Aorta (tissue), 5 donors: ENCODE measurements at places on chromosomes 6 and 20. TPM values are rescaled to one million over a fixed set of nuclear protein-coding genes. Genes with fewer than 3 reads are reported as not detected.

Gene MYCT1
- polyA plus RNA-seq = 2.0 TPM

Gene SOBP
- polyA plus RNA-seq = 8.2 TPM

Gene EEF1A1
- 9,464 TPM for polyA plus RNA-seq

Gene PRL
- polyA plus RNA-seq = not detected

Gene RAD21L1
- not detected for polyA plus RNA-seq

Gene TINAG
- 0.38 TPM for polyA plus RNA-seq

Gene CRISP2
- not detected for polyA plus RNA-seq

Gene OCSTAMP
- not detected for polyA plus RNA-seq

Gene LTB
- polyA plus RNA-seq = 2.5 TPM

DNA sequence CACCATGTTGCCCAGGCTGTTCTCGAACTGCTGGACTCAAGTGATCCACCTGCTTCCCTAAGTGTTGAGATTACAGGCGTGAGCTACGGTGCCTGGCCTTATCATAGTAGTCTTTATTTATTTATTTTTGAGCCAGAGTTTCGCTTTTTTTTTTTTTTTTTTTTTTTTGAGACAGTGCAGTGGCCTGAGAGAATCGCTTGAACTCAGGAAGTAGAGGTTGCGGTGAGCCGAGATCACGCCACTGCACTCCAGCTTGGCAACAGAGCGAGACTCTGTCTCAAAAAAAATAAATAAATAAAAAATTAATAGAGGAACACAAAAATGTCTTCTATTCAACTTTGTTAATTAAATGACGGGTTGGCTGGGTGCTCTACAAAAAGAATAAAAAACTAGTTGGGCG is 12.9 kb downstream of the MAPRE1 start:
- DNase-seq = no peak
- no peaks in the 10 kb centered on the region for H3K4me1 ChIP-seq
- no peak overlapping the region for H3K27ac ChIP-seq
- H3K36me3 ChIP-seq = peaks cover 5% of the 10 kb centered on the region

DNA sequence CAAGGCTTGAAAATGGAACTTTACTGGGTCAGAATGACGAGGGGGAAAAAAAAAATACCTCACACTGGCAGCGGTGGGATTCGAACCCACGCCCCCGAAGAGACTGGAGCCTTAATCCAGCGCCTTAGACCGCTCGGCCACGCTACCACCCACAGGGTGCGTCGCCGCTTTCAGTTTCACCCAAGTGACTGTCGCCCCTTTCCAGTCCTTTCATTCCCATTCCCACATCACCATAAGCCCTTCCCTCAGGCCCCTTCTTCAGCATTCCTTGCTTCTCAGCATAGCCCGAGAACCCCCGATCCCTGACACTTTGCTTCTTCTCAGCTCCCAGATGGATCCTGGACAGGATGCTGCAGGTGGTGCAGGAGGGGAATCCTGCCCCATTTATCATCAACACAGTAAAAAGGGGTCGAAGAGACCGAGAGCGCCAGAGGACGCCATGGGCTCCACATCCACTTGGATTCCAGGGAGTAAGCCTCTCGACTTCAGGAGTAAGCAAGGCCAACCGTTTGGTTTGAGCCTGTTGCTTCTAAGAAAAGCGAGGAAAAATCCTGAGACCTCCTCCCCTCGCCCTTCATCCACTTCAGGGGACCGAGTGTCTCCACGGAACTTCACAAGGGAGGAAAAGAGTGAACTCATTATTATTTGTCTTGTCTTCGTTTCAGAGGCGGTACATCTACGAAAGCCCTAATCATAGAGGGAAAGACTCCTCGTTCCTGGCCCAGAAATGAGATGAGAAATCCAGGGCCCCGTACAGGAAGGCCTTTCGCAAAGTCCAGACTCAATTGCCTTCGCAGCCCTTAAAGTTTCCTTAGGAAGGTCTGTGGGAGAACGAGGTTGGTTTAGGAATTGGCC is 20.0 kb upstream of the TRIM27 start:
- DNase-seq = peak; percentile 91
- peak overlapping the region; percentile 61 for H3K4me3 ChIP-seq
- no peaks in the 10 kb centered on the region for H3K36me3 ChIP-seq
- H3K27me3 ChIP-seq = no peaks in the 10 kb centered on the region
- H3K4me1 ChIP-seq = no peaks in the 10 kb centered on the region
- H3K27ac ChIP-seq = peak overlapping the region; percentile 84

GRCh38 chr20:18705490-18705889 is 108.1 kb upstream of the SCP2D1 start:
- H3K4me3 ChIP-seq = no peak overlapping the region
- no peak overlapping the region for H3K27ac ChIP-seq
- no peaks in the 10 kb centered on the region for H3K27me3 ChIP-seq
- DNase-seq = no peak
- H3K36me3 ChIP-seq = no peaks in the 10 kb centered on the region
- no peaks in the 10 kb centered on the region for H3K4me1 ChIP-seq

- H3K27ac ChIP-seq = no peak overlapping the region
- H3K27me3 ChIP-seq = no peaks in the 10 kb centered on the region
- no peak overlapping the region for H3K4me3 ChIP-seq
- H3K4me1 ChIP-seq = no peaks in the 10 kb centered on the region
Measured at GRCh38 chr6:113339209-113339608, 517.9 kb upstream of the MARCKS start.

DNA sequence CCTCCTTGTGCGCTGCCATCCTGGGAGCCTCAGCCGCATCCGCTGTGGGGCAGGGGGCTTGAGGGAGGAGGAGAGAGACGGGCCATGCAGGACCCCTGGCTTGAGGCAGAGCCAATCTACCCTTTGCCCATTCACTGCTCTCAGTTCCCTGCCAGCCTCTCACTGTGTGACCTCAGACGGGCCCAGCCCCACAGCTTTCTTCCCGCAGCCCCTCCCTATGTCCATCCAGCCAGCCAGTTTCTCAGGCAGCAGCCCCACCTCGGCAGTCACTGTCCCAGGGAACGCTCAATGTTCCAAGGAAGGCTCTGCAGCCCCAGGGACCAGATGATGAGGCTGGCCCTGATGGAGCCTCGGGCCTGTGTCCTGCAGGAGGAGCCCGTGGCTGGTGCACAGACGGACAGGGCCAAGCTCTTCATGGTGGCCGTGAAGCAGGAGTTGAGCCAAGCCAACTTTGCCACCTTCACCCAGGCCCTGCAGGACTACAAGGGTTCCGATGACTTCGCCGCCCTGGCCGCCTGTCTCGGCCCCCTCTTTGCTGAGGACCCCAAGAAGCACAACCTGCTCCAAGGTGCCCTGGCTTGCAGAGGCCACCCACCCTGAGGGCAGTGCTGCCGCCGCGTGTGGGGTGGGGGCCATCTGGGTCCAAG is 3.9 kb upstream of the TNFRSF6B start:
- no peak overlapping the region for H3K27ac ChIP-seq
- H3K4me3 ChIP-seq = no peak overlapping the region
- no peaks in the 10 kb centered on the region for H3K4me1 ChIP-seq
- no peaks in the 10 kb centered on the region for H3K36me3 ChIP-seq
- no peaks in the 10 kb centered on the region for H3K27me3 ChIP-seq
- DNase-seq = peak; percentile 60

DNA sequence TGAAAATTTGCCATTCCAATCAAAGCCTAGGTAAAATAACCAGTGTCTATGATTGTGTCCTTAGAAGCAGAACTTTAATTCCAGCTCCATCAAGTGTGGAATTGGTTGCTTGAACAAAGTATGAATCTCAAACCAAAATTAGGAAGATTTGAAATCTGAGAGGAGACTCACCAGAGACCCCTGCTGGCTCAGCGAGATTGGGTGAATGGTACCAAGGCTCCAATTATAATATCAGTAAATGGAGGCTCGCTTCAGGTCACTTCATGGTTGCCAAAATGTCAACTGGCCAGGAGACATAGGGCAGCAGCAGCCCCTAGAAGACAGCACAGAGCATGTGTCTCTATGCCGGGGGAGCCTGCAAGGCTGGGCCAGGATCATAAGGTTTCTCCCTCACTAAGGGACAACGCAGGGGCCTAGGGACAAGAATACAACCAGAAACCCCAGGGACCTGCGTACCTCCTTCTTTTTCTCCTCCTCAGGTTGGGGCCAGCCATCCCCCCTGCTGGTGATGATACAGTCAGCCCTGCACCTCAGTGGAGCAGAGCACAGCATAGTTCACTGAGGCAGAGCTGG is 14.0 kb downstream of the RBL1 start:
- H3K36me3 ChIP-seq = no peaks in the 10 kb centered on the region
- H3K27me3 ChIP-seq = no peaks in the 10 kb centered on the region
- H3K4me3 ChIP-seq = no peak overlapping the region
- no peaks in the 10 kb centered on the region for H3K4me1 ChIP-seq

- H3K36me3 ChIP-seq = no peaks in the 10 kb centered on the region
- peak within 1 kb of the TSS; percentile 7 for H3K27ac ChIP-seq
- H3K4me3 ChIP-seq = peak within 1 kb of the TSS; percentile 81
- no peaks in the 10 kb centered on the region for H3K4me1 ChIP-seq
Measured at GRCh38 chr20:2692036-2692885, at the start of gene EBF4. Gene EBF4 (plus strand): TSS chr20:2692780. CDS start chr20:2693646, 866 bp downstream.

- no peaks in the 10 kb centered on the region for H3K36me3 ChIP-seq
- no peaks in the 10 kb centered on the region for H3K4me1 ChIP-seq
- H3K4me3 ChIP-seq = no peak overlapping the region
- DNase-seq = peak; percentile 88
- H3K27me3 ChIP-seq = no peaks in the 10 kb centered on the region
- peak overlapping the region; percentile 90 for H3K27ac ChIP-seq
Measured at GRCh38 chr20:44609516-44610312, 27.3 kb downstream of the PKIG start.

- DNase-seq = no peak
- H3K27ac ChIP-seq = no peak overlapping the region
- H3K4me3 ChIP-seq = no peak overlapping the region
- no peaks in the 10 kb centered on the region for H3K4me1 ChIP-seq
Measured at GRCh38 chr6:63174173-63174572, 37.1 kb upstream of the FKBP1C start.

- no peak for DNase-seq
- H3K27me3 ChIP-seq = no peaks in the 10 kb centered on the region
- no peak overlapping the region for H3K4me3 ChIP-seq
- H3K27ac ChIP-seq = peak overlapping the region; percentile 100
Measured at GRCh38 chr6:118295336-118295735, 252.8 kb upstream of the PLN start.

DNA sequence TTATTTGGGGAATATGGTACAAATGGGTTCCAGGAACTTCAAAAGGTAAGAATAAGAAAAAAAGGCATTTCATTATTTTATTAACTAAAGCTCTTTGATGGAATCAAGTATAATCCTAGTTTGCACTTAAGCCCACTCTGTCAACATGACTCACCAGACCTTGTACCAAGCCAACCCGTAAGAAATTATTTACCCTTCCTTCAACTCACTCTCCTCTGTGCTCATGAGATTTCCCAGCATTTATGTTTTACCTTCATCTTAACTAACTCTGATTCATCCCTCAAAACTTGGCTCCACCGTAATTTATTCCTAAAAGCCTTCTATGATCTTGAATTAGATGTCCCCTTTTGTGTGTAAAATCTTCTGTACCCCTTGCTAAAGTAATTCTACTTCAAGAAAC is 308.7 kb downstream of the PKHD1 start:
- H3K27ac ChIP-seq = no peak overlapping the region
- no peak for DNase-seq
- no peaks in the 10 kb centered on the region for H3K36me3 ChIP-seq
- H3K4me1 ChIP-seq = no peaks in the 10 kb centered on the region
- H3K27me3 ChIP-seq = no peaks in the 10 kb centered on the region

- H3K36me3 ChIP-seq = no peaks in the 10 kb centered on the region
- peak overlapping the region; percentile 35 for H3K4me3 ChIP-seq
- no peaks in the 10 kb centered on the region for H3K27me3 ChIP-seq
- DNase-seq = peak; percentile 76
Measured at GRCh38 chr20:59939052-59939878, 840 bp downstream of the PPP1R3D start.

DNA sequence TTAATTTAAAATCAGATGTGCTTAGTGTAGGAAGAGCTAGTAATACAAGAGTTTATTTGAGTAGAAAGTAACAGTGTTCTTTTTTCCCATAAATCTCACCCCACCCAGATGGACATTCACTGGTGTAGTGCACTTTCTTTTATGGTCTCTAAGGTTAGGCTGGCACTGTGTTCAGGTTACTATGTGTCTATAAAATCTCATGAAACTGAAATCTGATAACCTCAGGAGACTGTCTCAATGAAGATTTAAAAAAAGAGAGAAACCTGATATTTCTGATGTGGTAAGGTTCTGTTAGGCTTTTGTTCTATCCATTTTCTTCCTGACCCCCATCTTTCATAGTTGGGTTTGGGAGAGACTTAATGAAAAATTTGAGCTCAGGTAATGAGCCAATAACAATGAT is 101.2 kb upstream of the CLVS2 start:
- H3K27me3 ChIP-seq = no peaks in the 10 kb centered on the region
- no peak overlapping the region for H3K4me3 ChIP-seq
- no peak overlapping the region for H3K27ac ChIP-seq
- H3K36me3 ChIP-seq = no peaks in the 10 kb centered on the region
- no peaks in the 10 kb centered on the region for H3K4me1 ChIP-seq
- DNase-seq = no peak

DNA sequence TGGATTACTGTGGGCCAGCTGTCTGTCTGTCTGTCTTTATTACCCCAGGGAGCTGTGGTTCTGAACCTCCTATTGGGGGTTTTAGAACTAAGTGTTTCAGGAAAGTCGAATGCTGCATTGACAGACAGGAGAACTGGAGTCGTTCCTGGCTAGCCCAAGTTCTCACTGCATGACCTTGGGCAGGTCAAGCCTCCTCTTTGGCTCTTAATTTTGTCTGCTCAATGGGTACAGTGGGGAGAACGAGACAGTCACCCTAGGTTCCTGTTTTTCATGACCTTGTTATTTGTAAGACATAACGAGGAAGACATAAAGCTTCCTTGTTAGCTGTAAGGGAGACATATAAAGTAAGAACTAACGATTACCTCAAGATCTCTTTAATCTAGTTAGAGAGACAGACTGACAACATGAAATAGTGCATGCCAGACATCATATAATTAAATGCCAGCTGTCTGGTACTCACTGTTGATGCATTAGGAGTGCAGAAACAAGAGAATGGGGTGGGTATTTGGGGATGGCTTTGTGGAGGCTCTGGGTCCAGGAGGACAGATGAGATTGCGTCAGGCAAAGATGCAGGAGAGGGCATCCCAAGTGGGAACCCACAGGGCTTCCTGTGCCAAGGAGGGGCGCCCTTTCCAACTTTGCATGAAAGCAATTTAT is 3.7 kb upstream of the CCDC167 start:
- no peak overlapping the region for H3K27ac ChIP-seq
- H3K36me3 ChIP-seq = no peaks in the 10 kb centered on the region
- no peaks in the 10 kb centered on the region for H3K27me3 ChIP-seq
- DNase-seq = no peak
